ENCODE measurements at places on chromosomes 16 and 17. TPM values are rescaled to one million over a fixed set of nuclear protein-coding genes. Genes with fewer than 3 reads are reported as not detected.
A peak's percentile ranks its signal among the peaks of the same experiment; 100 is the strongest.

DNA sequence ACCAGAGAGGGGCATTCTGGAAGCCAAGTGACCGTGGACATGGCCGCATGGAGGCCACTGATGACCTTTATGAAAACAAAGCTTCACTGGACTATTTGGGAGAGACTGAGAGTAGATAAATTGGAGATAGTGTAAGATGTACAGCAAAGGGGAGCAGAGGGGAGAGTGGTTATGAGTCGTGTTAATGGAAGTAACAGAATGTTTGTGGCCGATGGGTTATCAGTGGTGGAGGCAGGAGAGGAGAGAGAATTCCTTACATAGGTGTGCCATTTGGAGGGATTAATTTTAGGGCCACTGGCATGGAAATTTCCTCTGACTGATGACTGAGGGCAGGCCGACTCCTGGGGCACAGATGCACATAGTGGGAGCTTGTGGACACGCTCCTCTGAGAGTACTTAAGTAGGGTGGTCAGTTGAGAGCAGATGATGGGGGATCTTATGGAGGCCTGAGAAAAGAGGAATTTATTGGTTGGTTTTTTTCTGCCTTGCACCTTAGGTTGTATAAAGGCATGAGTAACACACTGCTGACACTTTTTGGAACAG, 19.2 kb downstream of the PRPSAP2 start:
- DNase-seq: no peak

- DNase-seq: no peak
These were observed 12.4 kb downstream of the USP10 start for GRCh38 chr16:84712138-84712671.

GRCh38 chr16:1024138-1024537, 42.6 kb downstream of the SOX8 start:
- no peak for DNase-seq

DNA sequence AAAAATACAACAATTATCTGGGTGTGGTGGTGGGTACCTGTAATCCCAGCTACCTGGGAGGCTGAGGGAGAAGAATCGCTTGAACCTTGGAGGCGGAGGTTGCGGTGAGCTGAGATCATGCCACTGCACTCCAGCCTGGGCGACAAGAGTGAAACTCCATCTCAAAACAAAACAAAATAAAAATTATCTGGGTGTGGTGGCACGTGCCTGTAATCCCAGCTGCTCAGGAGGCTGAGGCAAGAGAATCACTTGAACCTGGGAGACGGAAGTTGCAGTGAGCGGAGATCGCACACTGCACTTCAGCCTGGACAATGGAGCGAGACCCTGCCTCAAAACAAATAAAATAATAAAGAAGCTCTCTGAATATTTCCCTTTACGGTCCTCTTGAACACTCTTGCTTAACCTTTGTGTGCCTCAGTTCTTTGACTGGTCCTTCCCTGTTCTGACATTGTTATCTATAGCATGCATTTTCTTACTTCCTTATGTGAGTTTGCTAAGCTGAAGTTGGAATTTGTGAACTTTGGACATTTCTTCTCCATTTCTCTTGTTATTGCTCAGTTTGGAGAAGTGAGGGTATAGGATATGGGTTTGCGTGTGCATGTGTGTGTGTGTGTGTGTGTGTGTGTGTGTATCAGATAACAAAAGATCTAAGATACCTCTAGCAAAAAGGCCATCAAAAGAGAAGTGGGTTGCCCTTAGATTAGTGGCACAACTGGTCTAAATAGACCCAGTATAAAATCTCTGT, 29.7 kb upstream of the WSB1 start:
- no peak for DNase-seq

DNA sequence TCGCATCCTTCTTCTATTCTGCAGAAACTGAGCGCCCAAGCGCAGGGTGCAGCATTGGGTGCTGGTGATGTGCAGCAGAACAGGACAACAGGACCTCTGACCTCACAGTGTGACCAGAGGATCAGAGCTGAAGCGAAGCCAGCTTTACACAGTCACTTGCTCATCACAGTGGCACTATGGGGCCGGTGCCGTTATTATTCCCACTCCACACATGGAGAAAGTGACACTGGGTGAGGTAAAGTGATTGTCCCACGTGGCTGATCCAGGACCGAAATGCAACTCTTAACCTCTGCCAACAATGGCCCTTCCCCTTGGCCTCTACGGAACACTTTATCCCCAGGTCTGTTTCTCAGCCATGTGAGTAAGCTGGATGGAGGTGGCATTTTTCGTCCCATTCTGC, 171.2 kb downstream of the C16orf78 start:
- no peak for DNase-seq

GRCh38 chr16:60214311-60214710, 1480.2 kb upstream of the GOT2 start:
- DNase-seq: no peak

GRCh38 chr16:31427441-31428278, 500 bp downstream of the COX6A2 start:
- DNase-seq: no peak

Gene TMEM114
- not detected for total RNA-seq

DNA sequence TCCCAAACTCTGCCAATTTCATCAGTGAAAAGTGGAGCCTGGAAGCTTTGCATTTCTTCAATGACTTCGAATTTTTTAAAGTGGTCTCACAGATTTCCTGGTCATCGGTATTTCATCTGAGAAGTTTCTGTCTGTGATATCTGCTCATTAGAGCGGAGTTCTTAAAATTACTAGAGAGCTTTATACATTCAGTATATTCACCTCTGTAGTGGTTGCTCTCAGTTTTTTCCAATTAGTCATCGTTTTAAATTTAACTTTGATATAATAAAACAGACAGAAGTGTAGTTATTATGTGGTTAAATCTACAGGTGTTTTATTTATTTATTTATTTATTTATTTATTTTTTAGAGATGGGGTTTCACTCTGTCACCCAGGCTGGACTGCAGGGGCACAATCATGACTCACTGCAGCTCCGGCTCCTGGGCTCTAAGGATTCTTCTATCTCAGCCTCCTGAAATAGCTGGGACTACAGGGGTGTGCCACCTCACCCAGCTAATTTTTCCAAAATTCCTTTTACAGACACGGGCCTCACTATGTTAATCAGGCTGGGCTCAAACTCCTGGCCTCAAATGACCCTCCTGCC, 16.0 kb downstream of the ARHGAP17 start:
- no peak for DNase-seq

Gene MPP2
- 0.13 TPM for total RNA-seq

DNA sequence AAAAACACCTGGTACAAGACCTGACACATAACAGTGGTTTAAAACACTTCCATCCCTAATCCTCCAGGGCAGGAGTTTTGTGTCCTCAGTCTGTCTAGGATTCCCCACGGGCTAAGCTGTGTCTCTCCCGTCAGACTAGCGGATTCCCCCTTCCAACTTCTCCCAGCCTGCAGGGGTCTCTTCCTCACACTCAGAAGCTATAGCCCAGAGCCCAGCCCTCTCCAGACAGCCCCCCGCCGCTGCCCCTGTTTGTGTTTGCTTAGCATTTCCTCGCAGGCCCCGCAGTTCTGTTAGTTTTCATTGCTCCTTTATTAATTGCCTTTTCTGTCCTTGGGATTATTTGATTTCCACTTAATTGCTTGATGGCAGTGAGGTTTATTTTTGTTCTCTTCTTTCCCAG, 91.2 kb downstream of the TMEM132E start:
- DNase-seq: no peak

Gene TNS4
- total RNA-seq: not detected

Gene COA3
- 110 TPM for total RNA-seq

Gene SLFN14
- not detected for total RNA-seq

Gene SLC6A4
- total RNA-seq: not detected

Gene C17orf107
- total RNA-seq: 0.18 TPM

GRCh38 chr17:74049967-74050458, 153.5 kb upstream of the RPL38 start:
- DNase-seq: no peak

Gene UTS2R
- total RNA-seq: 0.18 TPM

GRCh38 chr16:82456683-82457082, 170.1 kb upstream of the CDH13 start:
- peak; percentile 63 for DNase-seq

Gene SNX20
- total RNA-seq: not detected

GRCh38 chr17:48444516-48445247, 14.7 kb upstream of the SKAP1 start:
- no peak for DNase-seq

DNA sequence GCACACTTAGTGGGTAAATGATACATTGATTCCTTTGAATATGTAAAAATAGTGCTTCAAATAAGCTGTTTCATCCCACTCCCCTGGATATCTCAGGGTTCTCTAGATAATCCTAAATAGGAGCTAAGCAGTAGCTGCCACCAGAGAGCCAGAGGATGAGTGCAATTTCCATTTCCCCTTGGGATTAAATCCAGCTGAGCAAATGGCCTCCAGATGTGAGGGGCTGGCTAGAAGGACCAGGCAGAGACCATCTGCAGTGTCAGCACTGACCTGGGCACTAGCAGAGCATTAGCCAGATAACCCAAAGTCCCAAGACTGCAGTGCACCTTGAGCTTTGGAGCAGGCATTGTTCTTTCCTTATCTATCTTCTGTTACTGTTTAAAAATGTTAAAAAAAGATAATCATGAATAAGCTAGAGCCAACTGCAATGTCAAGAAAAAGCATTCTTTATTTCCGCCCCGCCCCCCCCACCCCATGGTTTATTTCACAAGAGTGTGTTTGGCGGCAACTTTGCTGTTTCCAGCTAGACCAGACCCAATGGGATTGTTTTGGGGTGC, 19.5 kb downstream of the GPR179 start:
- no peak for DNase-seq

Gene CCL14
- not detected for total RNA-seq

- no peak for DNase-seq
These were observed 19.2 kb downstream of the RBFOX1 start for GRCh38 chr16:7351610-7352510.

Gene IGSF6
- not detected for total RNA-seq

Gene STH
- total RNA-seq: not detected

Gene METTL23
- 52.3 TPM for total RNA-seq

DNA sequence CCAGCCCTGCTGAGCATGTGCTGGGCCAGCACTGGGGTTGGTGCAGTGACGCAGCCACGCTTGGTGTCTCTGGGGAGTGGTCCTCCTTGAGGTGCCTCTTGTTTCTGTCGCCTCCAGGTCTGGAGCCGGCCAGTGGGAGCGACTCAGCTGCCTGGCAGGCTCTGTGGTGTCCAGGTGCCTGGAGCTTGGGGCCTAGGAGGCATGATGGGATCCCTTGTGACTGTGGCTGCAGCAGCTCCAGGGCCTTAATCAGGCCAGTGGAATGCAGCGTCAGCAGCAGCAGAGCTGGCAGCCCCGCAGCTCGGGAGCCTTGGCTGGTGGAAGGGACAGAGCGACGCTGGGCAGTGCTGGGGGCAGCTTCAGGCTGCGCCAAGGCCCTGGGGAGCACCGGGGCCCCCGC, 74.7 kb upstream of the CIBAR2 start:
- no peak for DNase-seq

GRCh38 chr17:44557651-44558285, 484 bp downstream of the FZD2 start:
- DNase-seq: peak; percentile 84

DNA sequence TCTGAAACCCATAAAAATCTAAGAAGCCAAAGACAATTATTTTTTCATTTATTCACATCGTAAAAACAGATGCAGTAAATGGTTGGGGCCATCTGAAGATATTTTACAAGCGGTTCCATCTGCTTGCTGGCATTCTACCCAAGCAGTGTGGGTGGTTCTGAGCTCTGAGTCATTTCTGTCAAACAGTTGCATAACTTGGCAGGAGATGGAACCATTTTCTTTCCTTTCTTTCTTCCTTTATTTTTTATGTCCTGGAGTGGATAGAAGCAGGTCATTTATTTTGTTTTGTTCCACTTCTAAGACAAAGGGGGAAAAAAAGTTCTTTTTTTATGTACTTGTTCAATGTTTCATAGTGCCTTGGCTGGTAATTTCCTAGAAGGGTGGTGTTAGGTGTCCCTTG, 1151.9 kb upstream of the GOT2 start:
- DNase-seq: peak; percentile 44

Gene CCL16
- total RNA-seq: not detected

DNA sequence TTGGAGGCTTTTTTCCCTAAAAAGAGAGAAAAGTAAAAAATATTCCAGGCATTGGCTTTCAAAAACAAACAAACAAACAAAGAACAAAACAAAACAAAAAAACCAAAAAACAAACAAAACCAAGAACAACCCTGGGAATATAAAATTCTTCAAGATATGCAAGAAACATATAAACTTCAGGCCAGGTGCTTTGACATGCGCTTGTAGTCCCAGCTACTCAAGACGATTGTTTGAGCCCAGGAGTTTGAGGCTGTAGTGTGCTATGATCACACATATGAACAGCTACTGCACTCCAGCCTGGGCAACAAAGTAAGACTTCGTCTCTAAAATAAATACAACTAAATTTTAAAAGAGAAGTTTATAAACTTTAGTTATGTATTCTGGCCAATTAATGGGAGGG, 52.5 kb upstream of the TEX2 start:
- DNase-seq: no peak

DNA sequence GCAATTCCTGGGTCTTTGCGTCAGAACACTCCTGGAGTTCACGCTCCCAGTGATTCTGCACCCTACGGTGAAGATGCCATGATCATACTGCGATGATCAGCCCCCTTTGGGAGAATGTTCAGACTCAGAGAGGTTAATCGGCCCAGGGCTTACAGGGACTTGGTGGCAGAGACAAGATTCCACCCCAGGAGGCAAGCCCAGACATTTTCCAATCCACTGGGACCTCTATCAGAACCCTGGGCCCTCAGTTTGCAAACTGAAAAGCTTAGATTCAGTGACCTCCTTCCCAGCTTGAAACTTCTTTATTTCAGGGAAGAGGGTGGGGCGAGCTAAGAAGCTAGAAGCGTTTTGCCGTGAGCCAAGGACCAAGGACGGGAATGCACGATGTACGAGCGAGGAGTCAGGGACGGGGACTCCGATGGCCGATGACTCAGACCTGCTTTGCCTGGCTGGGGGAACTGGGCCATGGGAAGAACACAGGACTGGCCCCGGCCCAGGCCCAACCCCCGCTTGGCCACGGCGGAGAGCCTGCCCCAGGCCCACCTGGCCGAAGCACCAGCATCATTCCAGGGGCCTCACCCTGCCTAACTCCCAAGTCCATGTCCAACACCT, 34.7 kb downstream of the SOCS3 start:
- peak; percentile 65 for DNase-seq

DNA sequence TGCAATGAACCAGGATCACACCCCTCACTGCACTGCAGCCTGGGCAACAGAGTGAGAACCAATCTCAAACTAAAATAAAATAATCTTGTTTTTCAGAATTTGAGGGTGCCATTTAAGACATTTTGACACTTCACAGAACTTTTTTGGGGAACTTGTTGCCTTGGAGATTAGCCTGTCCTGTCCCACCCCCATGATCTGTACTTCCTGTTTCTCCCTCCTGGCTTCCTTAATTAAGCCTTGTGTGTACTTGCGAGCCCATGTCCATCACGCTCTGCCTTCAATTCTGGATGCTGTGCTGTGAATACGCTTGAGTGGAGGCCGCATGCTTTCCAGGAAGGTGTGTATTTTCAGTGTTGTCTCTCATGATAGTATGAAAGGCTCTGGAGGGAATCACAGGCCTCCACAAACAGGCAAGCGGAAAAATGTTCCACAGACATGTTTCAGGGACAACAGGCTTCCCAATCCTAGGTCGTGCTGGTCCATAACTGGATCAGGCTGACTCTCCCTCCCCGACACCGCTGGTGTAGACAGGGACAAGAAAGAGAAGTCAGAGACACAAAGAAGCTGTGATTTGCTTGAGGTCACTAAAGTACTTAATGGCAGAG, 56.9 kb downstream of the NOS2 start:
- no peak for DNase-seq

Gene SPATA32
- total RNA-seq: not detected

- DNase-seq: no peak
These were observed 43.9 kb upstream of the KIFC3 start for GRCh38 chr16:57846078-57846697.

Measured in SJSA1 (cell line).